ENCODE measurements at places on chromosomes 5 and 9. TPM values are rescaled to one million over a fixed set of nuclear protein-coding genes. Genes with fewer than 3 reads are reported as not detected.

MRPL22 gene
- 90.8 TPM for total RNA-seq

ADRA1B gene
- total RNA-seq = not detected

OGN gene
- total RNA-seq = not detected

DNA sequence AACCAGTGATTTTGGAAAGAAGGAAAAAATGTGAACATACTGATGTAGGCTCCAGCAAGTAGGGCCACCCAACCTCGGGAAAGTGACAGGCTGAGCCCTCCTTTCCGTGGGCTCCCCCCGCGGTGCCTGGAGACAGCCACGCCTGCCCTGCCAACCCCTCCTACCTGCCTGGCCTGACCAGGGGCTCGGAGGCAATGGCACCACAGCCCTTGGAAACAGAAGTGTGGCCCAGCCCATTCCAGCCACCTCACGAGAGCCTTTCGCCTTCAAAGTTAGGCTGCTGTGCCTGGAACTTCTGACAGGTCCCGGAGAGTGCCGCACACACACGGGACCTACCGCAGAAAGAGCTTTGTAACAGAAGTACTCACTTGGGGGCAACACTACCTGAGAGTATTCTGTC, 49.5 kb upstream of the LRRC14B start:
- no peak for DNase-seq

- no peak for DNase-seq
Measured at GRCh38 chr9:98603821-98604383, 104.8 kb downstream of the GABBR2 start.

- DNase-seq = peak; percentile 72
Measured at GRCh38 chr5:168219515-168220410, 71.7 kb upstream of the WWC1 start.

DNA sequence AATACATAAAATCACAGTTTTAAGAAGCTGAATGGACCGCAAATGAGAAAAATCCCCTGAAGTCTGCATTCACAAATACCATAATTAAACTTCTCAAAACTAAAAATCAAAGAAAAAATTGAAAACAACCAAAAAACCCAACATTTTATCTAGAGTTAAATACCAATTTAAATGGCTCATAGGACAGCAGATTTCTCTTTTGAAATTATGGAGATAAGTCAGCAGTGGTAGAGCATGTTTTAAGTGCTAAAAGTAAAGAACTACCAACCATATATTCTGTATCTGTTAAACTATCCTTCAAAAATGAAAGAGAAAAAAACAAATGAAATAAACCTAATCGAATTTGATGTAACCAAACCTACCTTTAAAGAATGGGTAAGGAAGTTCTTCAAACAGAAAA, 862.8 kb downstream of the TAF11L14 start:
- DNase-seq = no peak

DNA sequence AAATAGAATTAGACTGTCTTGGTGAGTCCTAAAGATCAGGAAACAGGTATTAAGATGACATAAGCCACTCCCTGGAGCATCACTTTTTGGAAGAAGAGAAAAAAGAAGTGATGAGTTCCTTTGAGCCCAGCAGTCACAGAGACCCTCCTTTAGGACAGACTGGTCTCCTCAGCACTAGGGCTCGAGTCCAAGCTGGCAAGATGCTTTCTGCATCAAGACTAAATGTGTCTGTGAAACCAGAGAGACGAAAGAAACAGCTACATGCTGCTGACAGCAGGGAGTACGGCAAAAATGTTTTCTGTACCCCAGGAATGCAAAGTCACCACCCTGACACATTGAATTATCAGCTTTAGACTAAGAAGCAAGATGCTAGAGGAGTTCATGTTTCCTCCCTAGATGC, 184.5 kb downstream of the CRB2 start:
- DNase-seq = no peak

- peak; percentile 75 for DNase-seq
Measured at GRCh38 chr5:145681686-145682085, 153.5 kb downstream of the PRELID2 start.

DNA sequence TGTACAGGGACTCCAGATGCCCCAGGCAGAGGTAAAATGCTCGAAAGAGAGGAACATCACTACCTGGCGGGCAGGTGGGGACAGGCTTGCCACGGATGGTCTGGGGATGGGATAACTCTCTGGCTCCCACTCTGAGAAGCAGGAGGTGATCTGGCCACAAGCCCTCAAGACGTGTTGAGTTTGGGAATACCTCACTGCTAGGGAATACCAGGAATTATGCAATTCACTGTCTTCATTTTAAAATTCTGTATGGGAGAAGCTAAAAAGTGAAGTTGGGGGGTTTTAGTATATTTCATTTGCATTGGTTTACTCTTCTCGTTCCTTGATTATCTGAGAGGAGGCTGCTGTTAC, 510.4 kb downstream of the CCDC171 start:
- no peak for DNase-seq

GRCh38 chr5:67043796-67044511, 152.6 kb downstream of the CD180 start:
- no peak for DNase-seq

DNA sequence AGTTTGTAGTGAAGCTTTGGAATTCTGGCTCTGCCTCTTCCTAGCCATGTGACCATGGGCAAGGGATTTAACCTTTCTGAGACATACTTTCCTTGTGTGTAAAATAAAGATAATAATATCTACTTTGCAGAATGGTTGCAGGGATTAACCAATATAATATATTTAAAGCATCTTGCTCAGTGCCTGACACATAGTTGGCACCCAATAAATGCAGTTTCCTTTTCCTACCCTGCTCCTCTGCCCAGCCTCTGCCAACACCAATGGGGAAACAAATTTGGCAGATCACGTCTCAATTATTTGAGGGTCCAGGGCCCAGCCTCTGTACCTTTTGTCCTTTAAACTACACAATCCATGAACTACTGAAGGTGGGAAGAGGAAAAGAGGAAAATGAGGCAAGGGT, 91.1 kb downstream of the NRG2 start:
- no peak for DNase-seq

GRCh38 chr9:90180381-90180780, 462.2 kb downstream of the DIRAS2 start:
- DNase-seq = no peak

GRCh38 chr9:35232867-35233544, 71.2 kb downstream of the UNC13B start:
- DNase-seq = no peak

DNA sequence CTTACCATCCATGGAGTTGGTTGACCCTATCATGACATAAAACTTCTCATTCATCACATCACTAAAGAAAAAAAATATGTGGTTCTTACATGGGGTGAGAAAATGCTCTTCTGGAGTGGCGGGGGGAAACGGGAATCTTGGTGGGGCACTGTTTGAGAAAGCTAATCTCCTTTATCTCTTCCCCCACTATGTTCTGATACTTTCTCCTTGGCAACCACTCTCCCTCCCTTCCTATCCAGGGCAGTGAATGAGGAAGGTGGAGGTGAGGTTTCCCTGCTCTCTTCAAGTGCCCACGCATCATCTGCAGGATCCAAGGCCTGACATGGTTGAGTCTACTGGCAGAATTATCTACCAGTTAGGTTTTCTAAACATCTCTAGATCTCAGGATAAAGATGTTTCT, 220.8 kb upstream of the TBCA start:
- DNase-seq = no peak

DNA sequence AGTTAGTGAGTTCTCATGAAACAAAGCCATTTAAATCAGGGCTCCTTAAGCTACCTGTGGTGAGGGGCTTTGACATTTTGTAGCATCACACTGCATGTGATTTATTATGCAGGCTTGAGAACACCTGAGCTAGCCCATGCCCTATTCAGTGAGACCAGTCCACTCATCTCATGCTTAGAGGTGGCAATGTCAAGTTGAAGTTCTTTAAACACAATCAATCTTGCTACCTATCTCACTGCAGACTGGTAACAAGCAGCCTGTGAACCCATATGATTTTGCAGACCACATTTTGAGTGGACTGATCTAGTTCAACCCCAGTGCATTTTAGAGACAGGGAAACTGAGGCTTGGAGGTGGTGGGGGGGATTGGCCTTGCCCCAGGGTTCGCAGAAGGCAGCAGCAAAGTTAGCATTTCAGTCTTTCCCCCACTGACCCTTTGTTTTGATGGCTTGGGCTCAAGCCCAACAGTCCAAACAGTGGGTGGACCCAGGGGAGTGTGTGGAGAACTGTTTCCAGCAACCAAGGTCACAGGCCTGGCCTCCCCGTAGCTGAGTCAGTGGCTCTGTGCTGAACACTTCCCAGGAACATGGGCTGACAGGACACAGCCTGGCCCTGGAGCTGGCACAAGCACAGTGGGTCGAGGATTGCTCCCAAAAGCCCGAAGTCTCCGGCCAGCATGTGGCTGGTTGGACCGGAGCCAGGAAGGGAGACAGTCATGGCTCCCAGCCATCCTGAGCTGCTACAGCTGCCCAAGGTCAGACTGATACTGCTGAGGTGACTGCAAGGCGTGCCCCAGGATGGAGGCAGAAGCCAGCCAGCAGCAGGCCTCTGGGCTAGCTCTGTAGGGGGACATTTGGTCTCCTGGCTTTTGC, 95.3 kb downstream of the RGS3 start:
- peak; percentile 79 for DNase-seq

DNA sequence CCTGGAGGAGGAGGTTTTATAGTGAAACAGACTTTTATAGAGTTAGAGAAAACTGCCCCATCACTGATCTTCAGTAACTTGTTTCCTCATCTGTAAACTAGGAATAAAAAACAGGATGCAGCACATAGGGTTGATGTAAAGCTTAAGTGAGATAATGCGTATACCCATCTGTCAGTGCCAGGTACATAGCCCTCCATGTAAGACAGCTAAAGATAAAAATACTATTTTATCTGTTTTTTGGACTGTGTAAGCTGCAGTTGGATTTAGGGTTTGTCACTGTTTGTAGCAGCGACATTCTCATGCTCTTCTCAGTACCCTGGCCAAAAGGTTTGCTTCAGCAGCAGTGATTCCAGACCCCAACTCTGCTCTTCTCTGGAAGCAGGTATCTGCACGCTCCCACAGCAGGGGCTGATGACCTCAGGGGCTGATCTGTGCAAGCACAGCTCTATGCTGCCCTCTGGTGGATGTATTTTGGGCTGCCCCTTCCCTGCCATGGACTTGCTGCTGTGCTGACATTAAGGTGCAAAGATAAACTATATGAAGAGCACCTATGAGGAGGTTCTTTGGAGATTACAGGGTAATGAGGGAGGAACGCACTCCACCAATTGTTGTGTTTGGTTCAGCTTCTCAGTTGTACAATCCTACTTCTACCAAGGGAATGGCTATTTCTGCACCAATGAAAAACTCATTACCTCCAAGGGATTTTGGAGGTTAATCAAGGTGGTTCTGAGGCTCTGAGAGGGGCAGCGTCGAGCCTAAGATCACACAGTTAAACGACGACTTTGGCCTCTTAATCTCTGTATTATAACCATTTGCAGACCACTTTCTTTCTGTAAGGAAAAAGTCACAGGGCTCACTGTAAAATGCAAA, 13.1 kb downstream of the HMHB1 start:
- DNase-seq = peak; percentile 83

DNA sequence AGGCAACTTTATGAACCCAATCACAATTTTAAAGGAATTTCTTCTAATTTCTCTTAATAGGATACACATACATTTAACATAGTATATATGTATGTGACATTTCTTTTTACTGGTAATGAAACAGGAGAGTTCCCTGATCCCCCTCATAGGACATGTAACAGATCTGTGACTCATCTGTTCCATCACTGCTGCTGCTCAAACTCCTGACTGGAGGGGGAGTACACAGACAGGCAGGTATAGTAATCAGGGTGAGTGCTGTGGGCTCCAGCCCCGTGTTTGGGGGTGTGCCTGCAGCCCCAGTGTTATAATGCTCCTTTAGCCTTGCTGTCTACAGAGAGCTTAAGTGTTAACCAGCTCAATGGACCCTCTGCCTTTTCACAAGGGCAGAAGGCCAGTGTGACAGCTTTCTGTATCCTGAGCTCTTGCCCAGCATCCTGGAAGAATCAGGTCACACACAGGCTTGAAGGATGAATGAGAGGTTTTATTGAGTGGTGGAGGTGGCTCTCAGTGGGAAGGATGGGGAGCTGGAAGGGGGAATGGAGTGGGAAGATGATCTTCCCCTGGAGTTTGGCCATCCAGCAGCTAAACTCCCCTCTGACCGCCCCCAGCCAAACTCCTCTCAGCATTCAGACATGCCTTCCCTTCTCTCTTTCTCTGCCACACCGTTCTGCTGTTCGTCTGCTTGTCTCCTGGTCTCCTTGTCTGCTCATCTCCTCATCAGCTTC, 161.3 kb downstream of the ZNF608 start:
- no peak for DNase-seq

- DNase-seq = no peak
Measured at GRCh38 chr5:152942633-152943336, 537.7 kb upstream of the NMUR2 start.

DNA sequence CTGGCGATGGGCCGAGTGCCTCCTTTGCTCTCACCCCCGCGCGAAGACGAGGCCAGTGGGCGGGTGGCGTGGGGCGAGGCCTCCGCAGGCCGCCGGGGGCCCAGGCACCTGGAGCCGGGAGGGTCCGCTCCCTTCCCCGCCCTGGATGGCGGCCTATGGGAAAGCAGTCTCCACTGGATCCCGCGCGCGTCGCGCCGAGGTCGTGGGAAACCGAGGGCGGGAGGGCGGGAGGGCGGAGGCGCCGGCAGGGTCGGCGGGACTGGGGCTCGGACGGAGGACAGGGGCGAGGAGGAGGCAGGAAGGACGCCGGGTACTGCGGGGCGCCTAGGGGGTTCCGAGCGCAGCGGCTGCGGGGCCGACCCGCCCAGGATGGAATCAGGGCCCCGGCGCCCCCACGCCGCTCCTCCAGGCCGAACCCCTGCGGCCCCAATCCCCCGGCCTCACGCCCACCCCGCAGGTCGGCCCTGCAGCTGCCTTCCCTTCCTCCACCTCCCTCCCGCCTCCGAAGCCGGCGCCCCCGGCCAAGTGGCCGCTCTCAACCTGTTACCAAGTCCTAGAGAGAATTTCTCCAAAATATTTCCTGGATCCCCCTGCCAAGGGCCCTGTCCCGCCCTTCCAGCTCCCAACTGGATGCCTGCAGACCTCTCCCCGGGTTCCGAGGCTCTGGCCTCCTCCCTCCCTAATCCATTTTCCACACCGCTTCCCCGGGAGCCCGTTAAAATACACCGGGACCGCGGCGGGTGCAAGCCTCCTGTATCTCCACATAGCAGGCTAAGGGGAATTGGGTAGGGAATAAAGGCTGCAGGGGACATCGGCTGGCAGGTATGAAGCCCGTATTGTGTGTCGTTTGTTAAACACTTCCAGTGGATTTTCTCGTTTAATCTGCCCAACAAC, 146.3 kb downstream of the ERCC6L2 start:
- DNase-seq = no peak

GRCh38 chr9:108842610-108843295, 13.0 kb downstream of the ACTL7B start:
- peak; percentile 76 for DNase-seq

GRCh38 chr9:98834386-98834785, 26.9 kb downstream of the GALNT12 start:
- DNase-seq = no peak

- DNase-seq = no peak
Measured at GRCh38 chr9:120735415-120736126, 21.3 kb upstream of the MEGF9 start.

GRCh38 chr9:84241817-84242373, 98.7 kb downstream of the SLC28A3 start:
- DNase-seq = no peak
